ENCODE measurements at places on chromosomes 1 and 21.

GRCh38 chr1:29876902-29877301 is 640.6 kb downstream of the PTPRU start:
- H3K4me1 ChIP-seq: no peaks in the 10 kb centered on the region
- H3K36me3 ChIP-seq: no peaks in the 10 kb centered on the region
- no peak overlapping the region for H3K4me3 ChIP-seq
- DNase-seq: no peak
- no peaks in the 10 kb centered on the region for H3K27me3 ChIP-seq
- no peak overlapping the region for H3K27ac ChIP-seq

- H3K27me3 ChIP-seq: no peaks in the 10 kb centered on the region
- H3K36me3 ChIP-seq: no peaks in the 10 kb centered on the region
- peak; percentile 74 for DNase-seq
- H3K4me3 ChIP-seq: no peak overlapping the region
Observed at GRCh38 chr1:101316256-101316655, 79.4 kb downstream of the S1PR1 start.

DNA sequence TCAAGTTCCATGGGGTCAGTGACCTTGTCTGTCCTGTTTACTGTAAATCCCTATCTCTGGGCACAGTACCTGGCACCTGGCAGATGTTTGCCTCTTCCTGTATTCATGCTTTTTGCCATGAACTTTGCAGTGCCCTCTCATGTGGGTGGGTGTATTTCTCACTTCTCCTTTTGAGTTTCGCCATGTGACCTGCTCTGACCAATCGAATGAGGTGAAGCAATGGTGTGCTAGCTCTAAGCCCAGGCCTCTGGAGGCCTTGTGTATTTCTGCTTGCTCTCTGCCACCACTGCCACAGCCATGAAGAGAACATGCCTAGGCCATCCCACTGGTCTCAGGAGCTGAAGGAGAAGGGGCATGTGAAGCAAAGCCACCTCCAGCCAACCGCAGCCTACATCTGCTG is 185.5 kb upstream of the ZC3H12A start:
- H3K36me3 ChIP-seq: no peaks in the 10 kb centered on the region
- no peak for DNase-seq
- no peak overlapping the region for H3K27ac ChIP-seq
- H3K4me3 ChIP-seq: no peak overlapping the region
- H3K27me3 ChIP-seq: no peaks in the 10 kb centered on the region

GRCh38 chr1:98048244-98048643 is 127.4 kb upstream of the DPYD start:
- peak overlapping the region; percentile 53 for H3K4me3 ChIP-seq
- no peak for DNase-seq
- H3K36me3 ChIP-seq: peaks cover 6% of the 10 kb centered on the region
- peaks cover 26% of the 10 kb centered on the region for H3K4me1 ChIP-seq
- H3K27me3 ChIP-seq: peaks cover 42% of the 10 kb centered on the region

- H3K4me3 ChIP-seq: no peak overlapping the region
- DNase-seq: no peak
- H3K4me1 ChIP-seq: no peaks in the 10 kb centered on the region
- H3K36me3 ChIP-seq: no peaks in the 10 kb centered on the region
Observed at GRCh38 chr1:194102607-194103006, 916.2 kb upstream of the B3GALT2 start.

GRCh38 chr1:191886977-191887376 is 271.3 kb upstream of the RGS18 start:
- no peaks in the 10 kb centered on the region for H3K27me3 ChIP-seq
- no peak overlapping the region for H3K4me3 ChIP-seq
- no peaks in the 10 kb centered on the region for H3K36me3 ChIP-seq
- DNase-seq: no peak
- no peaks in the 10 kb centered on the region for H3K4me1 ChIP-seq

DNA sequence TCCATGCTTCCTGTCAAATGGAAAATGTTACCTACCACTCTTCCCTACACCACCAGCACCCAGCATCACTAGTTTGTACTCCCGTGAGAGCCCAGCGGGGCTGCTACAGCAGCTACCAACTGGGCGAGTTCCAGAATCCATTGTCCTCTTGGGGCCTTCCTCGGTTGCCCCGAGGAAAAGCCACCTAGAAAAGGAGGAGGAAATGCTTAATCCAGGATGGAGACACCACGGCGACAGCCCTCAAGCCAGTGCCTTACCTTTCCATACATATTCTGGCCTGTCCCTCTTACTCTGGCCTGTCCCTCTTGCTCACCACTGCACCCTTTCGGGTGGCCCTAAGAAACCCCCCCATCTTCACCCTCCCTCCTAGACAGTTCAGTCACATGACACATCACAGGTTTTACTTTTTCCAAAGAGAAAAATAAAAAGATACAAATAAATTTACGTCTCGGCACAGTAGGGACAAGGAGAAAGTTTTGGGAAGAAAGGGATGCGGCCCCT is 478 bp downstream of the RIT1 start:
- no peaks in the 10 kb centered on the region for H3K27me3 ChIP-seq
- no peaks in the 10 kb centered on the region for H3K4me1 ChIP-seq
- H3K27ac ChIP-seq: peak overlapping the region; percentile 87
- DNase-seq: peak; percentile 25

GRCh38 chr21:23223882-23224281 is 2225.7 kb downstream of the NCAM2 start:
- H3K4me1 ChIP-seq: no peaks in the 10 kb centered on the region
- H3K27ac ChIP-seq: no peak overlapping the region
- no peaks in the 10 kb centered on the region for H3K27me3 ChIP-seq
- no peak for DNase-seq
- H3K4me3 ChIP-seq: no peak overlapping the region

GRCh38 chr1:177897281-177897997 is 72.4 kb downstream of the SEC16B start:
- no peaks in the 10 kb centered on the region for H3K27me3 ChIP-seq
- H3K27ac ChIP-seq: no peak overlapping the region
- H3K36me3 ChIP-seq: no peaks in the 10 kb centered on the region
- peaks cover 10% of the 10 kb centered on the region for H3K4me1 ChIP-seq
- no peak overlapping the region for H3K4me3 ChIP-seq

GRCh38 chr1:30444850-30445249 is 278.5 kb downstream of the MATN1 start:
- no peak overlapping the region for H3K27ac ChIP-seq
- no peaks in the 10 kb centered on the region for H3K4me1 ChIP-seq
- H3K4me3 ChIP-seq: no peak overlapping the region
- no peak for DNase-seq
- no peaks in the 10 kb centered on the region for H3K27me3 ChIP-seq
- no peaks in the 10 kb centered on the region for H3K36me3 ChIP-seq

DNA sequence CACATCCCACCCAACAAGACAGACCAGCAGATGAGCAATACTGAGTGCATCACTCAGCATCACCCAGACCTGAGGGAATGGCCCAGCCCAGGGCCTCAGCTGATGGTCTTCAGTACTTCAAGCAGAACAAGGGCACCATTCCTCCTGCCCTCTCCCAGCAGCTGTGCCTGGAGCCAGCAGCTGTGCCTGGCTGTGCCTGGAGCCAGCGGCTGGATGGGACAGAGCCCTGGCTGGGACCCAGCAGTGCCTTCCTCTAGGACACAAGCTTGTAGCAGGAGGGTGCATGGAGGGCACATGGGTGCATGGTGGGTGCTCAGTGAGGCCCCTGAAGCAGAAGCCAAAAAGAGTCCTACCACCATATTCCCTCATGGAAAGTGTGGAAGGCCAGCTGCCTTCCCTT is 583.8 kb downstream of the NPHP4 start:
- no peak overlapping the region for H3K27ac ChIP-seq
- H3K36me3 ChIP-seq: no peaks in the 10 kb centered on the region
- H3K4me1 ChIP-seq: no peaks in the 10 kb centered on the region
- H3K4me3 ChIP-seq: no peak overlapping the region
- no peaks in the 10 kb centered on the region for H3K27me3 ChIP-seq

GRCh38 chr1:119806489-119806888 is 4.8 kb downstream of the REG4 start:
- H3K4me1 ChIP-seq: no peaks in the 10 kb centered on the region
- H3K4me3 ChIP-seq: no peak overlapping the region
- DNase-seq: no peak
- H3K27me3 ChIP-seq: no peaks in the 10 kb centered on the region

DNA sequence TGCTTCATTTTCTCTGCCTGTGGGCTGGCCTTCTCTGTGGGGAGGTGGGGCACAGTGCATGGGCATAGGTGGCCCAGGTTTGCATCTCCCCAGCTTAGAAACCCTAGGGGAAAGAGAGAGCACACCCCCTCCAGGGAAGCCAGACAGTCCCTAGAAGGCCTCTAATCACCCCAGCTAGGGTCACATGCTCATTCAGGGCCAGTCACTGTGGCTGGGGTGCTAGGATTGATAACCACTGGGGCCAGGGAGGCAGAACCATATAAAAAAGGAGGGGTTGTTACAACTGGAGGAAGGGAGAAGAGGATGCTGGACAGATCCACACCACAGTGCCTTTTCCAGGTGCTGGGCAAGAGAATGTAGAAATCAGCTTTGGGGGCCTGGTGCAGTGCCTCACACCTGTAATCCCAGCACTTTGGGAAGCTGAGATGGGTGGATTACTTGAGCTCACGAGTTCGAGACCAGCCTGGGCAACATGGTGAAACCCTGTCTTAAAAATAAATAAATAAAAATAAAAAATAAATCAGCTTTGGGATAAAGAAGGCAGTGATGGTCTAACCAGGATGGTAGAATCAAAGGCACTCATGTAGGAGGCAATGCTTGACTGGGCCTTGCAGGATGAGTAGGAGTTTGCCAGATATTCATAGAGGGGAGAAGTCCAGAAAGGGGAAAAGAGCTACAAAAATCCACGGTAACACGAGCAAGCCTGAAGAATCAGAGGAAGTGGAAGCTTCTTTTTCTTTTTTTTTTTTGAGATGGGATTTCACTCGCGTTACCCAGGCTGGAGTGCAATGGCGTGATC is 19.5 kb downstream of the FBLIM1 start:
- no peaks in the 10 kb centered on the region for H3K27me3 ChIP-seq
- no peak overlapping the region for H3K27ac ChIP-seq
- H3K4me1 ChIP-seq: no peaks in the 10 kb centered on the region
- peaks cover 34% of the 10 kb centered on the region for H3K36me3 ChIP-seq
- no peak for DNase-seq

- peaks cover 69% of the 10 kb centered on the region for H3K36me3 ChIP-seq
- H3K27me3 ChIP-seq: no peaks in the 10 kb centered on the region
- H3K4me1 ChIP-seq: no peaks in the 10 kb centered on the region
- DNase-seq: no peak
Observed at GRCh38 chr1:21842606-21843162, 30.6 kb downstream of the LDLRAD2 start.

DNA sequence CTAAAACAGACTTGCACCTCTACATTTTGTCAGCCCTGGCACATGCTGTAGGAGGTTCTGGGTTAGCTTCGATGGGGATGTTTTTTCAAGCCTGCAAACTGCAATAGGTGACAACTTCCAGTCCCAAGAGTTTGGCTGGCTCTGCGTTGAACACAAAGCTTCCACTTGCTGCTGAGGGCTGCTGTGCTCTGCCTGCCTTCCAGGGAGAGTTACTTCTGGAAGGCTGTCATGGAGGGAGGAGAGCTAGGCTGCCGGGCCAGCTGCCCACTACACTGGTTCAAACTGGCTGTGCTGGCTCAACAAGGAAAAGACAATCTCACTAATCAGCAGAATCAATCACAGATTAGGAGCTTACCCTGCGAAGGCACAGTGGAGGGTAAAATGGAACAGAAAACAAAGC is 46.7 kb upstream of the PPP2R5A start:
- H3K4me3 ChIP-seq: no peak overlapping the region
- no peaks in the 10 kb centered on the region for H3K27me3 ChIP-seq
- H3K36me3 ChIP-seq: no peaks in the 10 kb centered on the region
- peak; percentile 55 for DNase-seq
- peaks cover 10% of the 10 kb centered on the region for H3K4me1 ChIP-seq

DNA sequence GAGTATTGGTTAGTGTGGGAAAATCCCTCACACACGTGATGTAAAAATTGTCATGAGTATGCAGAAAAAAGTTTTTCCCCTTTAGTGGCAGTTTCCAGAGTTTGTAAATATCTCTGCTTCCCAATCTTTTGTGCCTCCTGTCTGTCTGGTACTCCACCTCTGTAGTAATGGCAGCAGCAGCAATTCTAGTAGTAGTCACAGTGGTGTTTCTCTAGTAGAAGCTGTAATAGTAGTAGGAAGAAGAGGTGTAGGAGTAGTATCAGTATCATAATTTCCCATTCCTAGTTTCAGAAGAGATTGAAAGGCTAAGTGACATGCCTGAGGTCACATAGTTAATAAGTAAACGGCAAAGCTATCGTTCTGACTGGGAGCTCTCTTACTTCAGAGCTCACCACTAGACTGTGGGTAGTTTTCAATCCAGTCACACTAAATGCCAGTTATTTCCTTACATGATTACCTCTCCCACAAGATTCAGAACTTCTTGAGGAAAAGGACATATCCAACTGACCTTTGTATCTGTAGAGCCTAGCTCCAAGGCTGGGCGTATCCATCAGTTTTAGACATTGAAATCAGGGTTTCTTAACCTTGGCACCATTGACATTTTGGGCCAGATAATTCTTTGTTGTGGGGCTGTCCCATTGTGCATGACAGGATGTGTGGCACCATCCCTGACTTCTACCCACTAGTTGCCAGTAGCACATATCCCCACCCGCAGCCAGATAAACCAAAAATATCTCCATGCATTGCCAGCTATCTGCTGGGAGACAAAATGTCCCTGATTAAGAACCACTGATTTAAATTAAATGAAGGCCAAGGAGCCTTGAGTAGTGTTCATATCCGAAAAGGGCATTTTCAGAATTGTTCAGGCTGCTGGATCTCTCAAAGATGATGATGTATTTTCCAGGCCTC is 135.9 kb downstream of the FGGY start:
- no peak overlapping the region for H3K27ac ChIP-seq
- no peaks in the 10 kb centered on the region for H3K36me3 ChIP-seq
- no peaks in the 10 kb centered on the region for H3K27me3 ChIP-seq

DNA sequence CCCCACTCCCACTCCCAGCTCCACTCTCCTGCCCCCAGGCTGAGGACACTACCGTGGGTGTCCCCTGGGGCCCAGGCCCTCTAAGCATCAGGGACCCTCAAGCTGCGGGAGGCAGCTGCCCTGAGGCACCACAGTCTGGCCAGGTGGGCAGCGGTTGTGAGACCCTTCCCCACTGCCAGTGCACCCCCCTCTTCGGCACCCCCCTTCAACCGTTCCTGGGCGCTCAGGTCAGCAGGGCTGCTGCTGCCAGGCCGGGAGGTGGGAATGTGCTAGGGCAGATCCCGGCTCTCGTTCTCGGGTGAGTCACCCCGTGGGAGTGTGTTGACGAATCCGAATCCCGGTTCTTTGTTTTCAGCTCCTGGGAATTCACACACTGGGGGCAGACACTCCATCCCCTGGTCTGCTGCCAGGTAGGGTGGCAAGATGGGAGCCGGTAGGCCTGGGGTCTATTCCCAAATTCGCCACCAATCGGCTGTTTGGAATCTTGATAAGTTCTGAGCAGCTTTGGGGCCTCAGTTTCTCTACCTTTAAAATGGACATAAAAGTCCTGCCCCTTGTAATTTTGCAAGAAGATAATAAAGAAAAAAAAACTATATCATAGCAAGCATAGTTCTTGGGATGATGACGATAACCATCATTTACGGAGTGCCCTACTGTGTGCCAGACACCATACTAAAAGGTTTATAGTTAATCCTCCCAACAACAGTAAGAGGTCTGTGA is 28.5 kb upstream of the CASZ1 start:
- H3K36me3 ChIP-seq: no peaks in the 10 kb centered on the region
- no peak overlapping the region for H3K4me3 ChIP-seq
- H3K4me1 ChIP-seq: peaks cover 10% of the 10 kb centered on the region
- peaks cover 32% of the 10 kb centered on the region for H3K27me3 ChIP-seq
- DNase-seq: no peak
- H3K27ac ChIP-seq: no peak overlapping the region

GRCh38 chr1:223811634-223812101 is 34.1 kb downstream of the TP53BP2 start:
- no peaks in the 10 kb centered on the region for H3K4me1 ChIP-seq
- no peak overlapping the region for H3K4me3 ChIP-seq
- DNase-seq: peak; percentile 32
- no peak overlapping the region for H3K27ac ChIP-seq
- peaks cover 24% of the 10 kb centered on the region for H3K36me3 ChIP-seq
